ENCODE measurements at places on chromosomes 12 and 14. TPM values are rescaled to one million over a fixed set of nuclear protein-coding genes. Genes with fewer than 3 reads are reported as not detected.

DNA sequence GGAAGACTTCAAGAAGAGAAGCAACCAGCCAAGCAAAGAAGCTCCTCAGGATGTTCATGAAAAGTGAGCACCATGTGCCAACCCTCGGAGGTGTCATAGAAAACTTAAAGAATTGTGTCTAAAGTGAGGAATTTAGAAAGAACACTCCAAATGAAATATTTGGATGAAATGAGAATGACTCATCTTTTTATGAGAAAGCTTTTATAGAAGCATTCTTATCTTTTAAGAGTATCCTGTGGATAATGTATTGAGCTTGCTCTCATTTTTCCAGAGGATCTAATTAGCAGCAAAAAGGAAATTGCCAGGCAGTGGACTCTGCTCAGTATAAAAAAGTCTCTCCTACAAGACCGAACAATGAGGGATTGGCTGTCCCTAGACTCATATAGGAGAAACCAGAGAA lies 454.9 kb downstream of the LRIG3 start:
- DNase-seq: no peak
- H3K27ac ChIP-seq: no peak overlapping the region
- no peaks in the 10 kb centered on the region for H3K27me3 ChIP-seq
- no peak overlapping the region for H3K4me3 ChIP-seq

DNA sequence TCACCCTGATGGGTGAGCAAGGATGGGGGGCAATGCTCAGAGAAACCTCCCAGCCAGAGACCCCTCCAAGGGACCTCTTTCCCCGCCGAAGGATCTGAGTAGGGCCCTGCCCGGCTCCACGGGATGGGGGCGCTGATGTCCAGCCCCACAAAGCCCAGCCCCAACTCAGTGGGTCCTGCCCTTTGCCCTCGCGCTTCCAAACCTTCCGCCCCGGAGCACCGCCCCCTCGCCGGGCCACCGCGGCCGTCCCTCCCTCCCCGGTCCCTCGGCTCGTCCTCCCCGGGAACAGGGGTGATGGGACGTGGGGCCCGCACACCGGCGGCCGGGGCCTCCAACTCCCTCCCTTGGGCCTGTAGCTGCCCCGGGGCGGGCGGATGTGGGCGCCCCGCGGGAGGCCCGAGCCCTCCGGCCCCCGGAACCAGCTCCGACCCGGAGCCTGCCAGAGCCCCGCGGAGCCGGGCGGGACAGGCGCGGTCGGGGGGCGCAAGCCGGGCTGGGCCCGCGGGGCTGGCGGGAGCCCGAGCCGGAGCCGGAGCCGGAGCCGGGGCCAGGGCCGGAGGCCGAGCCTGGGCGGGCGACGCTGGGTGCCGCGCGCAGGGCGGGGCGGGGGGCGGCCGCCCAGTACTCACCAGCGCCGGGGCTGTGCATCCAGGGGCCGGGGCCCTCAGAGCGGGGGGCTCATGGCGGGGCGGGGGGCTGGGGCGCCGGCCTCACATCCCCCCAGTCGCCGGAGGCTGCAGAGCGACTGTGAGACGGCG lies 386 bp downstream of the HDAC7 start:
- peak overlapping the region; percentile 99 for H3K27ac ChIP-seq
- peak; percentile 85 for DNase-seq
- H3K4me1 ChIP-seq: peaks cover 84% of the 10 kb centered on the region
- H3K4me3 ChIP-seq: peak overlapping the region; percentile 82

DNA sequence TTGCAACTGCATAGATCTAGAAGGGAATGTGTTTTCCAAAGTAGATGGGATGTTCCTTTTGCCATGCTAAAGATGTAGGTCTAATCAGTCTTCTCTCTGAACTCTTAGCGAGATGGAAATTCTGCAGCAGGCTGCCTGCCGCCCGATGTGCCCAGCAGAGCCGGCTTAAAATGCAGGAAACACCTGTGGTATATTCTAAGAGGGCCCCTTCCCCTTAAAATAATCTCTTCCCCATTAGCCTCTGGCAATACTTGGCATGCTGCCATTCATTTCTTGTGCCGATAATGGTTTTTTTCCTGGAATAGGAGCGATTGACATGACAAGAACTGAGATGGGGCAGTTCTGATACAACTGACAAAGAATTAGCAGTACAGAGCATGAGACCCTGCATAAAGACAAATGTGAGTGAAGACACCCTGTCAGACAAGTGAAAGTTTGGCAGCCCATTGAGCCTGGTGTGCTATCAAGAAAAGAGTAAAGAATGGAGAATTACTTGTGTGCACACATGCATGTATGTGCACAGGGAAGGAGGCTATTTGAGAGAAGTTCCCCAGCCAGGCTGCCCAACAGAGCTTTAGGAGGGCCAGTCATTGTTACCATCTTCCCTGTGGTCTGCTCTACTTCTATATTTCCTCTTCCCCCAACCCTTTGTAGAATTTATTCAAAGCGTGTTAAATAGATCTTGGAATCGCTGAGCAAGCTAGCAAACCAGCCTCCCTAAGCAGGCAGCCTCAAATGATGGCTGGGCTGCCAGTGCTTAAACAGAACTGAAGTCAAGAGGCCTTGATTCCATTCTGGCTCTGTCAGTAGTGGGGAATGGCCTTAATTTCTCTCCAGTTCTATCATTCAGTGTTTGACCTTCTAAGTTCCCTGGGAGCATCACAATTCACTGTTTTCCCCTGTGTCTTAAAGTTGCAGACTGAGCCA lies 29.6 kb upstream of the NTF3 start:
- no peaks in the 10 kb centered on the region for H3K4me1 ChIP-seq
- H3K4me3 ChIP-seq: no peak overlapping the region
- no peaks in the 10 kb centered on the region for H3K27me3 ChIP-seq
- no peak overlapping the region for H3K27ac ChIP-seq

PPP4R4 gene
- 0.66 TPM for total RNA-seq

DNA sequence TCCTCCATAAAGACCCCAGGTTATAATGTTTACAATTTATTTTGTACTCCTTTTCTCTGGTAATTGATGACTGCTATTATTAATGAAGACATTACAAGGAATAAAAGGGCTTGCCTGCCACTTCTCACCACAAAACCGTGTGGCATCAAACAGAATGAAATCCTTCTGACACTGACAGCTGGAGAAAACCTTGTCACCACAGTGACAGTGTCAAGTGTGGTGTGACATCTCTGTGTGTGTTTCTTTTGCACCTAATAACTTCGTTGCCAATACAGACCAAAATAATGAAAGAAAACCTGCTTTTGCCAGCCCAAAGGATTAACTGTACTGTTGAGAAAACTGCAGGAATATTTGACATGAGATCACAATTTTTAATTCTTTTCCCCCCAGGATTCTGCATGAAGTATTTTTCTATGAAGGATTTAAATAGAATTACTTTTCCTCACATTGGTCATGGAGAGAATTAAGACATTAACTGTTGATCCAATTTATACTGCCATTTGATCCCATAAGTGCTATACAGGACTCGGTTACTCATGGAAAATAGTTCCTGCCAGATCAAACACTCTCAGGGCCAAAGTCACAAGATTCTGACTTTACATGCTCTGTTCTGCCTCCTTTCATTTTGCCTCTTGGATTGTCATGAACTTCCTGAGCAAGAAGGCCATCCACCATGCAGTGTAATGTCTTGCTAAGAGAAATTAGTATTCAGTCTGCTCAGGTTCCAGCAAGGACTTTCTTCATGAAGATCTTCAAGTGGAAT lies 60.4 kb upstream of the IFNG-AS1 start:
- H3K27me3 ChIP-seq: no peaks in the 10 kb centered on the region
- peaks cover 6% of the 10 kb centered on the region for H3K4me1 ChIP-seq
- DNase-seq: no peak
- no peaks in the 10 kb centered on the region for H3K36me3 ChIP-seq
- no peak overlapping the region for H3K4me3 ChIP-seq
- no peak overlapping the region for H3K27ac ChIP-seq

GRCh38 chr14:98085751-98086150 lies 1186.2 kb downstream of the BCL11B start:
- H3K4me3 ChIP-seq: no peak overlapping the region
- no peaks in the 10 kb centered on the region for H3K27me3 ChIP-seq
- no peak overlapping the region for H3K27ac ChIP-seq

GRCh38 chr12:54437697-54438096 lies 18.6 kb upstream of the ITGA5 start:
- peak overlapping the region; percentile 71 for H3K27ac ChIP-seq
- no peak for DNase-seq
- no peaks in the 10 kb centered on the region for H3K27me3 ChIP-seq
- H3K4me3 ChIP-seq: no peak overlapping the region
- H3K36me3 ChIP-seq: no peaks in the 10 kb centered on the region

DNA sequence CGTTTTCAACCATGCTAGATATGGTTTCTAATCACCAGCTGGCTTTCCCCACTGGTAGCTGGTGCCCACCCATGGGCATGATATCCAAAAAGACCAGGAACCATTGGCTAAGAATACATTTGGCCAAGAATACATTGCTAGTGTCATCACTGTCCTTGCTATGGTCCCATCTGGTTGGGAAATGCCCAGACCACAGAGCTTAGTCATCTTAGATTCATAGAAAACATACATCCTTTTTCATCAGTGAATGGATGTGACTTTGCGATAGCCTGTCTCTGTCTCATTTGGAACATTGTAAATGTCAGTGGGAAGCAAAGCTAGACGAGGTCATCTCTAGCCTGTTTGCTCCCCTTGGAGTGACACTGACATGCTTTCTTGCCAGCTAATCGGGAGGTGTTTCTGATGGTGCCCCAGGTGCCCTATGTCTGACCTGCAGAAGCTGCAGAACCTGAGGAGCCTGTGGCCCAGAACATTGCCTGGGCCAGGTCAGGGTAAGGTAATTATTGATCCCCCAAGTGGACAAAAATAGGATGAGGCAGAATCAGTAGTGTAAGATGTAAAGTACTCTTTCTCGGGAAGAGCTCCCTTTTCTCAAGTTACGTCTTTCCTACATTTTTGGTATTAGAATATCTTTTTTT lies 194.8 kb downstream of the SLC41A2 start:
- H3K36me3 ChIP-seq: no peaks in the 10 kb centered on the region
- H3K27ac ChIP-seq: no peak overlapping the region
- no peaks in the 10 kb centered on the region for H3K4me1 ChIP-seq
- no peak overlapping the region for H3K4me3 ChIP-seq

All from sigmoid colon (tissue), 7 donors.